ENCODE measurements at places on chromosomes 3 and 15.

- DNase-seq = no peak
These were observed 12.4 kb downstream of the ISG20 start for GRCh38 chr15:88651136-88651732.

DNA sequence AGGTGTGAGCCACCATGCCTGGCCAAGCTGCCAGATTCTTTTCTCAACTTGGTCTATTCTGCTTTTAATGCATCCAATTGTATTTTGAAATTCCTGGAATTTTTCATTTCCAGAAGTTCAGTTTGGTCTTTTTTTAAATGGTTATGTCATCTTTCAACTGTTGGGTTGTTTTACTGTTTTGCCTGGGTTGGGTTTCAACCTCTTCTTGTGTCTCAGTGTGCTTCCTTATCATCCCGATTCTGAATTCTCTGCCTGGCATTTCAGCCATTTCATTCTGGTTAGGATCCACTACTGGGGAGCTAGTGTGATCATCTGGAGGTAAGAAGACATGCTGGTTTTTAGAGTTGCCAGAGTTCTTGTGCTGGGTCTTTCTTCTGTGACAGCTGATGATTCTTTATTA, 61.5 kb downstream of the LRRC49 start:
- DNase-seq = no peak

GRCh38 chr3:125587039-125587648, 8.2 kb downstream of the OSBPL11 start:
- no peak for DNase-seq

DNA sequence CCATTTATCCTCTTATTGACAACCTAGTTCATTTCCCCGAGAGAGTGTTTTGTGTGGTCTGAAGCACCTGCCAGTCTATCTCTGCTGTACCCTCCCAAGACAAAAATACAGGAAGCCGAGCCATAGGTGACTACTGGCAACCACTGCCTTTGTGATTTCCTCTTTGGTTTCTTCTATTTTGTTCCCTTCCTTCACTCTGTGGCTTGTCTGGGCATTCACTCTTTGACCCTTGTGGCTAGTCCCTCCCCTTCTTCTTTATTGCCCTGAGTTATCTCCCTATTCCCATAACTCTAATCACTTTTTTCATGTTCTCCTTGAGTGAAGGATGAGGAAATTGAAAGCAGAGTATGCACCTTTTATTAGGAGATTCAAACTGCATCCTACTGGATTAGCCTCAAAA, at the start of gene ADGRG7:
TSS of gene ADGRG7 (plus strand) at position 297 of the 400 bp plus-strand sequence. CDS start 256 bp downstream, outside the sequence.
- DNase-seq = no peak

DNA sequence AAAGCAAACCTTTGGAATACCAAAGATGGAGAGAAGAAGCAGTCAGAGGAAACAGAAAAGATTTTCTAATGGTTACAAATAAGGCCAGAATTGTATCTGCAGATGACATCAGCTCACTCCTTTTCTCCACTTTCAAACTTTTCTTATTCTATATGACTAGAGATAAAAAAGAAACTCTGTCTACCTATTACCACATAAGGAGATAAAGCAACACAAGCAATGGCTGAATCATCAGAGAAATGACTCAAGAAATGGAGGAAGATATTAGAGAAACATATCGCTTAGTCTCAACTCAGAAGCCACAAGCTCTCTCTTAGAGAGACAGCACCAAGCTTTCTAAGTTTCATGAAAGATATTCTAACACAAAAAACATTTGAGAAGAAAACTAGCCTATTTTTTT, 784.0 kb downstream of the ZPLD1 start:
- DNase-seq = no peak

DNA sequence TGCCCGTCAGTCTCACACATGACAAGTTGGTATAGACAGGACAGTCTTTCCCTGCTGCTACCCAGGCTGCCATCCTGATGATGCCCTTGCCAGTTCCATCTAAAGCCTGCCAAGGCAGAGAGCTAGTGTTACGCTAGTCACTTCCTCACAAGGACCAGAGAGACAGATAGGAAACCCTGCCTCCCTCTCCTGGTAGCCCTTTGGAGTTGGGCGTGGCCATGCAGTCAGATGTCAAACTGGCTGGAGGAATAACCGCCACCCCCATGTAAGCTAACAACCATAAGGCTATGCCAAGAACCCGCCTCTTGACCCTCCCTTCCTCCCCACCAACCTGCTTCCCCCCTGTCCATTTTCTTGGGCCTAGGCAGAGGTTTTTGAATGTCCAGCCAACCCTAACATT, 2.8 kb downstream of the TMEM115 start:
- DNase-seq = peak; percentile 44

- no peak for DNase-seq
These were observed 48.5 kb downstream of the MBNL1 start for GRCh38 chr3:152317184-152317583.
